ENCODE measurements at places on chromosomes 3 and 15. TPM values are rescaled to one million over a fixed set of nuclear protein-coding genes. Genes with fewer than 3 reads are reported as not detected.

- no peak for DNase-seq
Measured at GRCh38 chr3:59237121-59237520, 187.3 kb upstream of the CFAP20DC start.

GRCh38 chr15:92627014-92627413, 28.6 kb downstream of the FAM174B start:
- DNase-seq, result no peak

DNA sequence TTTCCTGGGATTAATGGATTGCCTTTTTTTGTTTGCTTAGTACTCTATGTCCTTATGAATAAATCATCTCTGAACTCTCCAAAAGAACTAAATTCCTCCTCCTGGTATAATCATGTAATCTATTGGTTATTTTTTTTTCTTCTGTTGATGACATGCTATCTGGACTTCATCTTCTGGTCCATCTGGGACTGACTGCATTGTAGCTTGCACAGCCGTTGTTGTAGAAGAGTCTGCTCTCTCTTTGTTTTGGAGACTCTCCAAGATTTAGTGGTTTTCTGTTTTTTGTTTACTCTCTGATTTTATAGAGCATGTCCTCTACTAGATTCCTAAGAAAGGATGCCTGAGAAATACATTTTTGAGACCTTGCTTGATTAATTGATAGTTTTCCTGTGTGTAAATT, 19.1 kb downstream of the IREB2 start:
- DNase-seq, result no peak

- no peak for DNase-seq
Measured at GRCh38 chr15:69232144-69232543, 66.6 kb upstream of the PAQR5 start.

- no peak for DNase-seq
Measured at GRCh38 chr15:70407336-70407670, 309.6 kb upstream of the TLE3 start.

DNA sequence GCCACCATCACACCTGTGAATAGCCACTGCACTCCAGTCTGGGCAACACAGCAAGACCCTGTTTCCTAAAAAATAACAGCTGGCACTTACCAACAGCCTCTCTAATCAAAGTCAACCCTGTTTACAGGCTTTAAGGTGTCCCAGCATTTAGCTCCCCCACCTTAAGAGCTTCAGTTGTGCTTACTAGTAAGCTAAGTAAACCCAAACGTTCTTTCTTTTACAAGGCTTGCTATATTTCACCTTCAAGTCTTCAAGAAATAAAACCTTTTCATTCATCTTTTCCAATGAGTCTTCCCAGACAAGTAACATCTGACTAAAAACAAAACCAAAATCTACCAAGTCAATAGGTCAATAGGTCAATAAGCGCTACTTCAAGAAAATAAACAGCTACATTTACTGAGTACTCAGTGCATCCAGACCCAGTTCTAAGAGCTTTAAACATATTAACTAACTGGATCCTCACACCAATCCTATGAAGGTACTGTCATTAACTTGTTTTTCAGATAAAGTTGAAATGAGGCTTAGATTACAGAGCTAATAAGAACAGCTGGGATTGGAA, 62.4 kb downstream of the PBRM1 start:
- DNase-seq, result no peak

DNA sequence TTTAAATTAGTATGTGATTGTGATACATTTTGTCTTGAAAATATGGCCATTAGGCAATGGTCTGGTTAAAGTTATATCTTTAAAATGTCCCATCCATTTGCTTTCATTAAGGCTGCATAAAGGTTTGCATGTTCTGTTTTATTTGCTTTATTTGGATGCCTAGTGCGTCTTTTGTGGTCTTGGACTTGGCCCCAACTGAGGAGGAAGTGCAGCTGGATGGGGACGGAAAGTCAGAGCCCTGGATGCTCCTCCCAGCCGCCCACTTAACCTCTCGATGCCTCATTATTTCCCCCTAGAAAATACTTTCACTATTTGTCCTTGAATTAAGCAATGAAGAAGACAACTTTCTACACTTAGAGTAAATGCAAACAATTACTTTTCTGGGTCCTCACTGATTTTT, 898.2 kb downstream of the MCTP2 start:
- DNase-seq, result no peak

The AAGAB gene
- 51.0 TPM for total RNA-seq

The CFAP20DC gene
- 1.6 TPM for total RNA-seq

Measured in activated naive CD8-positive, alpha-beta T cell treated with anti-CD3 and anti-CD28 coated beads for 36 hours (primary cell).